Activated naive CD8-positive, alpha-beta T cell treated with anti-CD3 and anti-CD28 coated beads, Interleukin-2, amount 10 ng/mL, durations not matched to agents 7 days and 5 days (primary cell): ENCODE measurements at places on chromosomes 7 and 10. TPM values are rescaled to one million over a fixed set of nuclear protein-coding genes. Genes with fewer than 3 reads are reported as not detected.

GRCh38 chr10:126301701-126302475, 86.4 kb downstream of the ADAM12 start:
- H3K27me3 ChIP-seq: no peaks in the 10 kb centered on the region
- no peak overlapping the region for H3K4me3 ChIP-seq
- DNase-seq: no peak
- no peaks in the 10 kb centered on the region for H3K4me1 ChIP-seq
- no peak overlapping the region for H3K27ac ChIP-seq

DNA sequence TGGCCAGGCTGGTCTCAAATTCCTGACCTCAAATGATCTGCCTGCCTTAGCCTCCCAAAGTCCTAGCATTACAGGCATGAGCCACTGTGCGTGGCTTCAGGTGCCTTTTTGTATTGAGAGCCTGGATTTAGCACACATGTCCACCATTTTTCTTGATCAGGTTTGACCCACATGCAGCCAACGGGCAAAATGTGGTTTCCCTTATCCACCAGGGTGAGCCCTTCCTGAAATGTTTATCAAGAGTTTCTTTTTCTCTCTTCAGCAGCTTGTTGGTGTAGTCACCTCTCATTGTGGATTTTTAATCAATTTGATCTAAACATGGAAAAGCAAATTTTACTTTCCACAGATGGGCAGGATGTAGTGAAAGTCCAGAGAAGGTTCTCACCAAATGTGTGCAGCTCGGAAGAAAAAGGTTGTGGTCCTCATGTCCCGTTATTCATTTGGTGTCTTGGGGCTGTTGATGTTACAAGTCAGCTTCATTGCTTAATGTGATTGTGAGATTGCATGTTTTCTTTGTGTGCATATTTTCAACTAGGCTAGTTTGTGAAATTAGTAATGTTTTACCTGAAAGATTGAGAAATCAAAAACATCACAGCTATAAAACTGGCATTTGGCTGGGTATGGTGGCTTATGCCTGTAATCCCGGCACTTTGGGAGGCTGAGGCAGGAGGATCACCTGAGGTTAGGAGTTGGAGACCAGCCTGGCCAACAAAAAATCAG, 28.9 kb downstream of the GUSB start:
- no peaks in the 10 kb centered on the region for H3K4me1 ChIP-seq
- H3K4me3 ChIP-seq: no peak overlapping the region
- no peak overlapping the region for H3K27ac ChIP-seq
- no peak for DNase-seq
- H3K36me3 ChIP-seq: peaks cover 4% of the 10 kb centered on the region

Gene AUTS2
- 23.8 TPM for total RNA-seq

DNA sequence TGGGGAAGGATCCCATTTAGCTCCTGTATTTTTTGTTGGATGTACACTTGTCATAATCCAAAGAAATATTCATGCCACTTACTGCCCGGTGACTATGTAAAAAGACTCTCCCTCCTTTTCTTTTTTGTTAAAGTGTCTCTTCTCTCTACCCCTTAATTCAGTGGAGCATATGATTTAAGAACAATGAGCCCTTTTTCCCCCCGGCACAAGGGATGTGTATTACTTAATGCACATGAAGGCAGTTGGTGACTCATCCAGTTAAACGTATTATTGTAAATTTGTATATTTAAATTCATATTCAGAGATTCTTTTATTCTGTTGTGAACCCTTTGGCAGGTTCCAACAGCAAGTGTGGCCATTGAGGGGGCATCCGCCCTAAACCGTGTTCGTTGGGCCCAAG, 241.9 kb downstream of the SLC25A13 start:
- peaks cover 49% of the 10 kb centered on the region for H3K27me3 ChIP-seq
- peaks cover 9% of the 10 kb centered on the region for H3K4me1 ChIP-seq
- no peaks in the 10 kb centered on the region for H3K36me3 ChIP-seq
- no peak overlapping the region for H3K4me3 ChIP-seq
- DNase-seq: no peak
- H3K27ac ChIP-seq: no peak overlapping the region

DNA sequence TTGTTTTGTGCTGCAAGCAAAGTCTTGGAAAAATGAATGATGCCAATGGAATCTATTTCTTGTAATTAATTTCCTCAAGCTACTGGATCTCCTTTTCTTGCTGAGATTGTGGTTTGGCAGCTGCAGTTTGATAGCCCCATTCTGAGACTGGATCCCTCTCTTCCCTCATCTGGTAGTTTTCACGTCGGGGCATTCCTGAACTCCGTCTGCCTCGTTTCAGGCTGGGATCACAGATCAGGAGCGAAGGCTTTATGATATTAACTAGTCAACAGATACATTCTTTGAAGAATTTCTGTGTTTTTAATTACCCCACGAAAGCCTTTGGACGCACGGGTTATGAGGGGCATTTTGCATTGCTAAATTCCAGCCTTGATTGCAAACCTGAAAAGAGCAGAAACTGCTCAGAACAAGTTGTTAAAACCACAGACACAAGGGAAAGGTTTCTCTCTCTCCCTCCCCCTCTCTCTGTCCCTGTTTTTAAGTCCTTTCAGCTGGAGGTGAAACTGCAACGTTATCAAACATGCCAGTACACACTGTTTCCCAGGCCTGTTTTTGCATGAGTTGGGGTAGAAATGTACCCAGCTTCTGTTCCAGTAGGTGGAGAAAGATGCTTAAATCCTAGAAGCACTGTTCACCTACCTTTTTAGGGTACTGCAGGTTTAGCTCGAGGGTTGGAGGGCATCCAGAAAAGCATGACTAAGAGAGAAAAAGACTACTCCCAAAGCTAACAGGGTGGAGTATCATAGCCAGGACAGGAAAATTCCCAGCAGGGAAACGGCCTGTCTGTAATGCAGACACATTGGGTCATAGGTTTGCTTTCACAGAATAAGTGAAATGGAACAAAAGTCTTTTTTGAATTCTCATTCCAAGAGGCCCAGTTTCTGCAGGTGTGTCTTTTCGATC, 124.3 kb downstream of the CUX1 start:
- no peaks in the 10 kb centered on the region for H3K27me3 ChIP-seq
- H3K36me3 ChIP-seq: no peaks in the 10 kb centered on the region
- H3K4me3 ChIP-seq: no peak overlapping the region
- H3K27ac ChIP-seq: no peak overlapping the region
- H3K4me1 ChIP-seq: peaks cover 5% of the 10 kb centered on the region

Gene TMEM236
- total RNA-seq: 0.08 TPM

DNA sequence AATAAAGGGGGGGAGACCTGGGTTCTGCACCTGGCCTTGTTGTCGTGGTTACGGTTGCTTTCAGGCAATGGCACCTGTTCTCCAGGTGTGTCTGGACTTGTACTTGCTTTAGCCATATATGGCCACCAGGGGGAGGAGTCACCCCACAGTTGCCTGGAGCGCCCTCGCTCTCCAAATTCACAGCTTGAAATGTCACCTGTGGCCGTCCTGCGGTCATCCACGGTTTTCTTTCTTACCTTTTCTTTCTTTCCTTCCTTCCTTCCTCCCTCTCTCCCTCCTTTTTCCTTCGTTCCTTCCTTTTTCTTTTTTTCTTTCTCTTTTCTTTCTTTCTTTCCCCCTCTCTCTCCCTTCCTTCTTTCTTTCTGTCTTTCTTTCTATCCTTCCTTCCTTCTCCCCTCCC, 157.2 kb upstream of the ZNF92 start:
- DNase-seq: peak; percentile 56
- H3K4me1 ChIP-seq: peaks cover 1% of the 10 kb centered on the region
- H3K27ac ChIP-seq: no peak overlapping the region

GRCh38 chr7:133183969-133184368, 68.9 kb upstream of the EXOC4 start:
- H3K4me1 ChIP-seq: no peaks in the 10 kb centered on the region
- H3K4me3 ChIP-seq: no peak overlapping the region
- no peak overlapping the region for H3K27ac ChIP-seq
- H3K27me3 ChIP-seq: peaks cover 12% of the 10 kb centered on the region
- H3K36me3 ChIP-seq: no peaks in the 10 kb centered on the region

DNA sequence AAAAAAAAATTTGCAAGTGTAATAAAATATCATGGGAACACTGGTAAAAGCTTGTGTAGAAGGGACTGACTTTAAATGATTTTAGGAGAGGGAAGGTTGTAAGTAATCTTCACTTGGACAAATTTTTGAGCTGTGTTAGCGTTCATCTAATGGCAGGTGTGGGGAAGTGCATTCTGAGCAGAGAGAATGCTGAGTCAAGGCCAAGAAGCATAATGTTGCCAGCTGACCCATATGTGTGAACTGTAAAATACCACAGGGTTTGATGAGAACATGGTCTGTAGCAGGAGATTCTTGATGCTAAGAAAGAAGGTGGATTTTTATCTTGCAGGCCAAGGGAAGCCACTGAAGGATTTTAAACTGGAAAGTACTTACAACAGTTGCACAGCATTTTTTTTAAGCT, 98.2 kb upstream of the ZNF32 start:
- peaks cover 3% of the 10 kb centered on the region for H3K4me1 ChIP-seq
- H3K27ac ChIP-seq: no peak overlapping the region
- H3K4me3 ChIP-seq: no peak overlapping the region
- H3K27me3 ChIP-seq: peaks cover 3% of the 10 kb centered on the region

Gene SPDYE5
- total RNA-seq: not detected

DNA sequence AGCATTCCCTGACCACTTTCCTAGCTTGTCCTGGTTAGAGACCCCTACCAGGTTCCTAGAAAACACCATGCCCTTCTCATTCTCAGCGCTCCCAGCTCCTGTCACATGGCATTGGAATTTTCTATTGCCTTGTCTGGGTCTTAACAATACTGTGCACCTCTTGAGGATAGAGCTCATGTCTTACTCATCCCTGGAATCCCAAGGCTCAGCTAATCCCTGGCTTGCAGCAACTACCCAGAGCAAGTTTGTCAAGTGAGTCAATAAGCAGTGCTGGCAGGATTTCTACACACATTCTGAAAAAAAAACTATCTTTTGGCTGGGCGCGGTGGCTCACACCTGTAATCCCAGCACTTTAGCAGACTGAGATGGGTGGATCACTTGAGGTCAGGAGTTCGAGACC, 11.7 kb upstream of the PRDX3 start:
- H3K36me3 ChIP-seq: peaks cover 2% of the 10 kb centered on the region
- peaks cover 17% of the 10 kb centered on the region for H3K4me1 ChIP-seq
- H3K27me3 ChIP-seq: peaks cover 3% of the 10 kb centered on the region
- no peak overlapping the region for H3K27ac ChIP-seq
- H3K4me3 ChIP-seq: no peak overlapping the region

Gene AS3MT
- 1.1 TPM for total RNA-seq

GRCh38 chr7:128831178-128831993, 1.2 kb downstream of the FLNC start:
- DNase-seq: no peak
- H3K4me1 ChIP-seq: peaks cover 6% of the 10 kb centered on the region

DNA sequence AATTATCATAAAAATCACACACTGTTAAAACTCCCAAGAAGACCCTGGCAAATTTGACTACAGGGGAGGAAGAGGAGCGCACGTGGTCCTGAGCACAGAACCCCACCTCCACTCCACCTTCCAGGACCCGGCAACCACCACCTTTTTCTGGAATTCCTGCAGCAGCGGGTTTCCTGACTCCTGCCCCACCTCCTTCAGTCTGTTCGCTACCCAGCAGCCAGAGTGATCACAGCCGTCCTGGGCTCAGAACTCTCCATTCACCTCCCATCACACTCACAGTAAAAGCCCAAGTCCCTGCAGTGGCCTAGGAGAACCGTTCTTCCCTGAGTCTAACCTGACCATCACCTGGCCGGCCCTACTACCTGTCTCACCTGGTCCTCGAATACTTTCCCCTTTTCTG, 107.4 kb upstream of the FAM204A start:
- no peak overlapping the region for H3K4me3 ChIP-seq
- H3K4me1 ChIP-seq: no peaks in the 10 kb centered on the region
- peaks cover 53% of the 10 kb centered on the region for H3K27me3 ChIP-seq
- no peak for DNase-seq
- H3K36me3 ChIP-seq: no peaks in the 10 kb centered on the region

GRCh38 chr10:67869996-67870395, 14.5 kb upstream of the SIRT1 start:
- no peaks in the 10 kb centered on the region for H3K27me3 ChIP-seq
- no peak for DNase-seq
- no peaks in the 10 kb centered on the region for H3K36me3 ChIP-seq
- H3K27ac ChIP-seq: no peak overlapping the region
- no peaks in the 10 kb centered on the region for H3K4me1 ChIP-seq

DNA sequence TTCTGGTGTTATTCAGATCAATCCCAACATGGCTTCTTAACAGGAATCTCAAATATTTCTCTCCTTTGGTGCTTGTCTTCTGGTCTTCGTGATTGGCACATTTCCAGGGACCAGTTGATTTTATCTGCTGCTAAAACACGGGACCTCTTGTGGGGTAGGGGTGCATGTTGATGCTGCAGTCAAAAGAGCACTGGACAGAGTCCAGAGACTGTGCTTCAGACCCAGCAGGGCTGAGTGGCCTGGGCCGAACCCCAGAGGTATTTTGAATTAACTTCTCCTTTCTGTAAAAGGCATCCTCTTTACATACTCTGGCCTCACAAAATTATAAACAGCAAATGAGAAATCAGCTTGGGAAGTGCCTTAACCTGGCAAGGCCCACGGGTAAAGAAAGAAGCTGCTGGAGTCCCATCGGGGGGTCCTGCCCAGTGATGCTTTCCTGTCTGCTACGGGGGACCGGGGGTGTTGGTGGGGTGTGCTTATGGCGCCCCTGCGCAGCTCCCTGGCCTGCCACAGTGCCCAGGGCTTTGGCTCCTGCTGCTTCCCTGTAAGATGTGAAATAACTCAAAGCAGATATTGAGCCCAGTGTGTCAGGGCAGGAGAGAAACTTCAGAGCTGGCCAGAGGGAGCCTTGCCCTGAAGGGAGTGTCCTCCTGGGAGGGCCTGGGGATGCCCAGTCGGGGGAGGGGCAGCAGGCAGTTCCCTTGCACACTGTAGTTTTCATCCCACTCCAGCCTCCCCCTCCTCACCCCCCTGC, 230.5 kb downstream of the TCF7L2 start:
- no peaks in the 10 kb centered on the region for H3K4me1 ChIP-seq
- no peaks in the 10 kb centered on the region for H3K36me3 ChIP-seq
- no peak for DNase-seq
- H3K27ac ChIP-seq: no peak overlapping the region
- no peaks in the 10 kb centered on the region for H3K27me3 ChIP-seq

Gene OR6V1
- not detected for total RNA-seq

Gene HPSE2
- total RNA-seq: 0.14 TPM

Gene KIAA1549
- total RNA-seq: 1.1 TPM

- H3K27ac ChIP-seq: no peak overlapping the region
- H3K4me1 ChIP-seq: peaks cover 4% of the 10 kb centered on the region
- H3K36me3 ChIP-seq: no peaks in the 10 kb centered on the region
- peaks cover 2% of the 10 kb centered on the region for H3K27me3 ChIP-seq
- DNase-seq: no peak
Observed at GRCh38 chr10:88162852-88163251, 299.4 kb downstream of the PTEN start.

GRCh38 chr10:49115015-49115795, at the start of gene VSTM4:
Gene VSTM4, minus strand, starts transcription at chr10:49115522. Its CDS starts 37 bp downstream, at chr10:49115485.
- H3K27ac ChIP-seq: no peak within 1 kb of the TSS
- no peaks in the 10 kb centered on the region for H3K36me3 ChIP-seq
- H3K27me3 ChIP-seq: peaks cover 65% of the 10 kb centered on the region
- no peak for DNase-seq
- H3K4me1 ChIP-seq: peaks cover 8% of the 10 kb centered on the region

GRCh38 chr10:110244550-110244949, 37.1 kb downstream of the MXI1 start:
- no peak overlapping the region for H3K4me3 ChIP-seq
- peaks cover 17% of the 10 kb centered on the region for H3K4me1 ChIP-seq
- no peak for DNase-seq
- H3K27me3 ChIP-seq: no peaks in the 10 kb centered on the region
- no peak overlapping the region for H3K27ac ChIP-seq
- peaks cover 33% of the 10 kb centered on the region for H3K36me3 ChIP-seq

Gene NSMCE4A
- 65.6 TPM for total RNA-seq
